ENCODE measurements at places on chromosomes 2 and 18. TPM values are rescaled to one million over a fixed set of nuclear protein-coding genes. Genes with fewer than 3 reads are reported as not detected.

TUBB8B gene
- total RNA-seq = 0.78 TPM

RTKN gene
- 10.9 TPM for total RNA-seq

LRATD1 gene
- 12.7 TPM for total RNA-seq

ALLC gene
- not detected for total RNA-seq

SNORC gene
- total RNA-seq = 2.2 TPM

CCDC85A gene
- total RNA-seq = 2.6 TPM

DOK1 gene
- 18.7 TPM for total RNA-seq

PDE1A gene
- total RNA-seq = 12.8 TPM

CYP27C1 gene
- 0.16 TPM for total RNA-seq

PTMA gene
- total RNA-seq = 866 TPM

MROH2A gene
- total RNA-seq = not detected

DNA sequence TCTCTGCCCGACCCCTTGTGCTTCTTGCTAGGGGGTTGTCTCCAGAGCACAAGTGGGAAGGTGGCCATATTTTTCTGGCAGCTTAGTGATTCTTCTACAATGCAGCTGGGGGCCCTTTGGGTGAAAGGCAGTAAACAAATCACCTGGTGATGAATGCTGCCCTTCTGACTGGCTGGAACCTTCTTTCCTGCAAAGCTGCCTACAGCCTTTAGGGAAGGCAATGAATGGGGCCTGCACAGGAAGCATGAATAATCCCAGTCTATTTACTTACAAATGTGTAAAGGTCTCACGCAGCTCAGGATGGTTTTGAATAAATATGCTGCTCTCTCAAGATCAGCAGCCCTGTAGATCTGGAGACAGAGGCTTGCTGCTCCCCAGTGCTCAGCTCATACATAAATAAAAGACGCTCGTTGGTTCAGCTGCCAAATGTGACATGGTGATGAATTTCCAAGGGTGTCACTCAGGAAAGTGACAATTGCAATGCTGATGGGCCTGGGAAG lies 289.2 kb downstream of the TDRD15 start:
- no peak for ATAC-seq

DNA sequence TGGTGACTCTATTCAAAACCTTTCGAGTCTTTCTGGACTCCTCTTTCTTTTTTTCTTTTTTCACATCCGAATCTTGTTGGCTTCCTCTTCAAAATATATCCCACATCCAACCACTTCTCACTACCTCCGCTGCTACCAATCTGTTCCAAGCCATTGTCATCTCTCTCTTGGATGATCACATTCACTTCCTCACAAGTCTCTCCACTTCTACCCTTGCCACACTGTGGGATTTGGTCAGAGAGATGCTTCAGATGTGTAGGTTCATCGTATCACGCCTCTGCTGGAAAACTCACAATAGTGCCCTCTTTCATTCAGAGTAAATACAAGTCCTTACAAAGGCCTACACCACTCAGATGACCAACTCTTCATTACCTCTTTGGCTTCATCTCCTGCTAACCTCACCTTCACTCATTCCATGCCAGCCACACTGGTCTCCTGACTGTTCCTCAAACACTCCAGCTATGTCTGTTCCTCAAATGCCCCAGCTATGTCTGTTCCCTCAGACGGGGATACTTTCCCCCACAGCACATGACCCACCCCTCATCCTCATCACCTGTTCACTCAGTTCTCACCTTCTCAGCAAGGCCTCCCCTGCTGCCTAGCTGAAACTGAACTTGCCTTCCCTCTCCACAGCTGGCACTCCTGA lies 67.2 kb upstream of the PELI1 start:
- ATAC-seq = no peak

DNA sequence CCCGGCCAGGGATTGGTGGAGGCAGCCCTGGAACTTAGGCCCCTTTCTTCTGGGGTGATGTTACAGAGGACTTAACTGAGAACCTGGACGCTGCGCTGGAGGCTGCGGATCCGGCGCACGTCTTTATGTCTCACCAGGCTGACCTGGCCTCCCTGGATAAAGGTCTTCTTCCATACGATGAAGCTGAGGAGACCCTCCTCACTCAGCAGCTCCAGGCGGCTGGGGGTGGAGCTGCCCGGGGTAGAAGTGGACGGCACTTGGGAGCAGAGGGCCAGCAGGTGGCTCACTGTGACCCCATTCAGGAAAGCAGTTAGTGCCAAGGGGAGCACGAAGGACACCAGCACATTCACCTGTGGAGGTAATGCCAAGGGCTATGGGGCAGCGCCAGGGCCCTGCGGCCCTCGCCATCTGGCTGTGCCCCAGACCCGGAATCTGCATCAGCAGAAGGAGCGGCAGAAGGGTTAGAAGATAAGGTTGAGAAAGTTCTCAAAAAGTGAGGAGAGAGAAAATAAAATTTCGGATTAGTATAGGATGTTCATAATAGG lies 8.0 kb downstream of the NTSR2 start:
- no peak for ATAC-seq

DNA sequence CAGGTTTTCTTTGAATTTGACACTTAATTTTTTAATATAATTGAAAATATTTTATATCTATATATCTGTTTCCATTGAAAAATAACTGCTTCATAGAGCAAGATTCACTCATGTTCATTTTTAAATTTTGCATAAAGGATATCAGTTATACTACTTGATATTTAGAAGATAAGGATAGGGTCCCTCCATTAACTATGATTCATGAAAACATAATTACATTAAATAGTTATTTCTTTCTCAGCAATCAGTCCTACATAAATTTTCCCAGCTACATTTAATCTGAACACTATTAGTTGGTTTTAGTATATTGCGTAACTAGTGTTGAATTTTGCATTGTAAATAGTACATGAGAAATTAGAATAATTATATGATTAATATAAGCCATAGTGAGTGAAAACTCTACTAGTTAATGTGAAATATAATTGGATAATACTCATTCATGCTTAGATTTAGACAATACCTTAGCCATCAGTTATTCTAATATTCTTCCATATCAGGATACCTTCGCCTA lies 42.7 kb downstream of the LRP1B start:
- ATAC-seq = no peak

- peak; percentile 97 for ATAC-seq
These were observed 229.9 kb upstream of the HDAC4 start for GRCh38 chr2:239630618-239631286.

GRCh38 chr18:74413836-74414235 lies 43.3 kb downstream of the DIPK1C start:
- ATAC-seq = no peak

- ATAC-seq = no peak
These were observed 8.1 kb downstream of the KYNU start for GRCh38 chr2:142885543-142885942.

DNA sequence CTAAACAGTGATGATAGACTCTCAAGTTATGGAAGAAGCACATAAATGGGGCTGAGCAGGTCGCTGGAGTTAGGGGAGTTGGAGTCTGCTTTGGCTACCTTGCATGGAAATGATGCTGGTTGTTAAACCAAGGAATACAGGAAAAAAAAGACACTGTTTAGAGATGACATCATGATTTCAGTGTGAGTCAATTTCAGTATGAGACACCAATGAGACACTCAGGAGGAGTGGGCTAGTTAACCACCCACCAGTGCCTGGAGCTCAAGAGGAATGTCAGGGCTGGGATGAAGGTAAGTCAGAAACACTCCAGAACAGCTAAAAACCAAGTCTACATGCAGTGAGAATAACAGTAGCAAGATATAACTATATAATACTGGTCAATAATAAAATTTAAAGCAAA lies 303.6 kb downstream of the SOX11 start:
- no peak for ATAC-seq

- ATAC-seq = no peak
These were observed 325.2 kb downstream of the CYP26B1 start for GRCh38 chr2:71822463-71822862.

- ATAC-seq = no peak
These were observed 19.1 kb downstream of the HDAC4 start for GRCh38 chr2:239381709-239382134.

GRCh38 chr2:2796207-2796606 lies 465.1 kb upstream of the MYT1L start:
- ATAC-seq = no peak

DNA sequence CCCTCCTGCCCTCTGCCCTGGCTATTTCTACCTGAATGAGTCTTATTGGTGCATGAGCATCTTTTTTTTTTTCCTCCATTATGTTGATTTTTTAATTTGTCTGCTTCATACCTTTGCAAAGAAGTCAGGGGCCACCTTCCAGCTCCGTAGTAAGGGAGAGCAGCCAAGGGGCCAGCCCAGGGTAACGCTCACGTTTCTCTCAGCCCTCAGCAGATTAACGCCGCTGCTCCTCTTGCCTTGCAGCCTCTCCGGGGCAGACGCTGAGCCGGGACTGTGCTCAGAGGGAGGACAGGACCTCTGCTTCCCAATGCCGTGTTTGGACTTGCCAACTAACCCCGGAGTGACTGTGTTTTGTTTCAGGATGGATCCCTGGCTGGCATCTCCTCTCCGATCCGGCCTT lies 241.7 kb downstream of the ATAD2B start:
- ATAC-seq = no peak

GRCh38 chr18:70459731-70460130 lies 170.9 kb downstream of the SOCS6 start:
- ATAC-seq = no peak

- no peak for ATAC-seq
These were observed 11.5 kb upstream of the FEZ2 start for GRCh38 chr2:36609507-36609906.

GRCh38 chr18:49849331-49850217 lies 36.2 kb upstream of the ACAA2 start:
- peak; percentile 61 for ATAC-seq

DNA sequence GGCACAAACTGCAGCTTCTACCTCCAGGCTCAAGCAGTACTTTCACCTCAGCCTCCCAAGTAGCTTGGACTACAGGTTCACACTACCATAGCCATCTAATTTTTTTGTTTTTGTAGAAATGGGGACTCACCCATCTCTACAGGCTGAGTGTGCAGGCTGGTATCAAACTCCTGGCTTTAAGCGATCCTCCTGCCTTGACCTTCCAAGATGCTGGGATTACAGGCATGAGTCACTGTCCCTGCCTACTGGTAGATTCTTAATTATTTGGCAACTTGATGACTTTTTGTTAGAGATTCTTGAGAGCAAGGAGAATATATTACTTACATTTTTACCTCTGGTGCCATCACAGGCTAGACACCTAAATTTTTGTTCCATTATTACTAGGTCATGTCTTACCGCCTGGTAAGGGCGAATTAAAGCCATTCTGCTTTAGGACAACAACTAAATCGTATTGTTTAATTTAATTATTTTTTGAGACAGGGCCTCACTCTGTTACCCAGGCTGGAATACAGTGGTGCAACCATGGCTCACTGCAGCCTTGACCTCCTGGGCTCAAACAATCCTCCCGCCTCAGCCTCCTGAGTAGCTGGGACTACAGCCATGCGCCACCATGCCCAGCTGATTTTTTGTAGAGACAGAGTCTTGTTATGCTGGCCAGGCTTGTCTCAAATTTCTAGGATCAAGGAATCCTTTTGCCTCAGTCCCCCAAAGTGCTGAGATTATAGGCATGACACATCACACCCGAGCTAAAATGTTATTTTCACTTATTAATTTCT lies 15.7 kb downstream of the DYNC1I2 start:
- ATAC-seq = no peak

DNA sequence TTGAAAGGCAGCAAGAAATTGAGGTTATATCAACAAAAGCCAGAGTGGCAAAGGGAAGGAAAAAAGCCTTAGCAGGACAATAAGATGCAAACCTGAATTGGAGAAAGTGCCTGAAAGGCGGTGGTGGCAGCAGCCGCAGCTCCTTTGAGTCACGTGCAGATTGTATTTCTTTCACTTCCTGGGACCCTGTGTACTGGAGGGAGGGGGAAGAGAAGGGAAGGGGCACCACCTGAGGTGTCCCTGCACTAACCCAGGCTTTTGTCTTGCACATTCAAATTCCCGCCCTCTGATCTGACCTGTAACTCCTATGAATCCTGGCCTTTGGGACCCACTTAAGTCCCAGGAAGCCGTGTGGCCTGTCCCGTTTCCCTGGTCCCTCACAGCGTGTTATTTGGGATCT lies 326.1 kb upstream of the SKOR2 start:
- no peak for ATAC-seq

GRCh38 chr18:76162886-76163285 lies 332.2 kb downstream of the ZNF516 start:
- no peak for ATAC-seq

GRCh38 chr18:58183226-58183625 lies 139.2 kb downstream of the NEDD4L start:
- ATAC-seq = no peak

DNA sequence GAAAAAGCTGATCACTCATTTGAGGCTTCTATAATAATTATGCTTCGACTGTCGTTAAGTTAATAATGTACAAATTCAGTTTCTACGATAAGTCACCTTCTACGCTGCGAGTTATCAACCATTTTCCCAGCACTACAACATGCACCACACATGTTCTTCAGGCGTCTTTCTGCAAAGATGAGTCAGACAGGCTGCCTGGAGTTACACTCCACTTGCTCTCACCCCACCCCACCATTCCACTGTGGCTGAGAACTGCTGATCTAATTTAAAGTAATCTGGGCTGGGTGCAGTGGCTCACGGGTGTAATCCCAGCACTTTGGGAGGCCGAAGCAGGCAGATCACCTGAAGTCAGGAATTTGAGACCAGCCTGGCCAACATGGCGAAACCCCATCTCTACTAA lies 218.6 kb downstream of the DYM start:
- no peak for ATAC-seq

GRCh38 chr2:174878537-174879147 lies 114.4 kb upstream of the CHRNA1 start:
- no peak for ATAC-seq

DNA sequence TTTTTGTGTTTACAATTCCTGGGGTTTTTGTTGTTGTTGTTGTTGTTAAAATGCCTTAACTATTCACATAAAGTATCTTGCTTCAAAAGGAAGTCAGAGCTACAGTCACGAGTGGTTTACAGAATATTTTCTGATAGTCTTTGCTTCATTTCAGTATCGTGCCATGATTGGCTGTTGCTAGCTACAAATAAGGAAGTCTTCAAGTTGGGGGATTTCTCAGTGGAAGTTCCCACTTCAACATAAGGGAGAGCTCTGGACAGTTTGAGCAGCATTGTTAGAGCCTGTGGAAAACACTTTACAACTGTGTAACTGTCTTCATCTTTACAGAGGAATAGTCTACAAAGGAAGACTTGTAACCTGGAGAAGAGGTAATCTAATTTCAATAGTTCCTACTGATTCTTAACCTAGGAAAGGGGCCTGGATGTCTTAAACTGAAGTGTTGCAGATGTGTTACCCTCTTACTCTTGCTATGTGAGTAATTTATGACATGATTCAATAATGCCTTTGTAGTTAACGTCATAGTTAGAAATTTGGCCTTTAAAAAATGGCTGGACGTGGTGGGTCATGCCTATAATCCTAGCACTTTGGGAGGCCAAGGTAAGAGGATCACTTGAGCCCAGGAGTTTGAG lies 23.4 kb upstream of the TANK start:
- ATAC-seq = peak; percentile 74

- no peak for ATAC-seq
These were observed 49.7 kb downstream of the SPHKAP start for GRCh38 chr2:228131833-228132232.

DNA sequence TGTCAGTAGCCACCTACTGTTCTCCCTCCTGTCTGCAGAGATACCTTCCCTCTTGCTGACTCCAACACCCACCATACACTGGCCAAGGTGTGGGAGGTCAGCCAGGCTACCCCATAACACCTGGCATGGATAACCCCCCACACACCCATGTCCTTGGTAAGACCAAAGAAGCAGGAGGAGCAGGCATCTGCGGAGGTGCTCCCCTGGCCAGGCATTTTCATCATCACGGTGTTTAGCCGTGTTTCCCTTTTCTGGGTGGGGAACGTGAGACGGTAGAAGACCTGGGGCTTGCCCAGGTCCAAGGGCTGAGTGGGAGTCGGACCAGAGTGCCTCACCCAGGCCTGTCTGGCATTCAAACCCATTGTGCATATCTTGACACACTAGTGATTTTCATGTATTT lies 150.3 kb downstream of the SMAD7 start:
- no peak for ATAC-seq

Data from gastroesophageal sphincter (tissue), 4 donors.